ENCODE measurements at places on chromosomes 2 and 18.
A peak's percentile ranks its signal among the peaks of the same experiment; 100 is the strongest.

- DNase-seq = no peak
Measured at GRCh38 chr2:88429929-88430328, 22.6 kb downstream of the FOXI3 start.

GRCh38 chr2:171479154-171479814, 43.0 kb upstream of the CYBRD1 start:
- no peak for DNase-seq

DNA sequence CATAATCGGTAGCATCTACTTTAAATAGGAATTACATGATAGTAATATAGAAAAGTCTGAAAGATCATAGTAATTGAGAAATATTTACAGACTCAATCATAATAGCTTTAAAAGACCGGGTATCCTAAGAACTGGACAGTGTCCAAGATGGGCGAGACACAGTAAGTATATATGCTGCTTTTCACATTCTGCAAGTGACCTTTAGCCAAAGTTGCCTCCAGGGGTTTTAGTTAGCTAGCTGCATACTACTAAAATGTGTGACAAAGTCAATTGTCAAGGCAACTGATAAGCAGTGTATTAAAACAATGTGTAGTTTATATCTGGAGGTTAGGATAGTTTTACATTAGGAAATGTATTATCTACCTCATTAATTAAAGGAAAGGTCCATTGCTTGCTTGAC, 24.6 kb downstream of the CD302 start:
- no peak for DNase-seq

DNA sequence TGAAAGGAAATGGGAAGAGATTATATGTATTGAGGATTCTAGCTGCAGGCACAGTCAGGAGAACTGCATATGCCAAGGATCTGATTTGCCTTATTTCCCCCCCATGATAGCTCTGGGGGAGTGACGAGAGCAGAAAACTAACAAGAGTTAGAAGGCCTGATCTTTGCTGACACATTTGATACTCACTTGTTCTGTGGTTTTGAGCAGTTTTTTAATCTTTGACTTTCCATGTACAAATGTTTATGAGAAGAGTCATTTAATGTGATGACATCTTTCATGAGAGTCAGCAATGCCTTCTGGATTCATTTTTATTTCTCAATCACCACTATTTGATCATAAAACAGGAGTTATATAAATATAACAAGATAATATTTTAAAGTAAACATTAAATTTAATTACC, 12.7 kb upstream of the SERPINB7 start:
- no peak for DNase-seq

- no peak for DNase-seq
Measured at GRCh38 chr2:55827855-55828254, 95.7 kb downstream of the EFEMP1 start.

GRCh38 chr2:128497461-128497860, 178.8 kb upstream of the HS6ST1 start:
- no peak for DNase-seq

GRCh38 chr2:74427551-74427950, 6.0 kb downstream of the WDR54 start:
- DNase-seq = no peak

DNA sequence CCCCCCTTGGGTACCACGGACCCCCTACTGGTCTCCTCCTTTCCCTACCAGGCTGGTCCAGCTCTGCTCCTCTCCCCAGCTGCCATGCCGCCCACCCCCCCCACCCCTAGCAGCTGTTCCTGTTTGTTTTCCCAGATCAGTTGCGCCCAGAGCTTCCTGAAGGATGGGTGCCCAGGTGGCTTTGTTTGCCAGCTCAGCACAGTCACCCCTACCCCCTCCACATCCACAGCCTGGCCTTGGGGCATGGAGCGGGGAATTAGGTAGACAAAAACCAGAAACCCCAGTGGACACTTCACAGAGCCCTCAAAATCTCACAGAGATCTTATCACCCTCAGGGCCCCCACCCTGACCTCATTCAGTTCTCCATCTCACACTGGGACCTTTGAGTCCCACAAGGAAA, 3.7 kb upstream of the CRYBA2 start:
- DNase-seq = no peak

- DNase-seq = no peak
Measured at GRCh38 chr2:227460833-227461232, 11.1 kb upstream of the AGFG1 start.

DNA sequence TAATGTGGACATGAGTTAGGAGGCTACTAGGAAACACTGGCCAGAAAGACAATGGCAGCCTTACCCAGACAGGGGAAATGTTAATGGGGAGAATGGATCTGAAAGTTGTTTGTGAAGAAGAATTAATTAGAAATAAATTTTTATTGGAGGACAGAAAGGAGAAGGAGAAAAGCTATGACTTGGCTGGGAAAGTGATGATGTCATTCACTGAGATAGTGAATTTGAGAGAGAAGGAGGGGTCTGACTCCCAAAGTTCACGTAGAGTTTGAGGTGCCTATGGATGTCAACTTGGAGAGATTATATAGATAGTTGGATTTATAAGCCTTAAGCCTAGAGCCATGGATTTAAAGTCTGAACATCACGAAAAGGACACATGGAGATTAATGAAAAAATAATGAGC, 144.6 kb upstream of the ZNF521 start:
- no peak for DNase-seq

GRCh38 chr2:207149249-207150213, 16.2 kb downstream of the KLF7 start:
- no peak for DNase-seq

DNA sequence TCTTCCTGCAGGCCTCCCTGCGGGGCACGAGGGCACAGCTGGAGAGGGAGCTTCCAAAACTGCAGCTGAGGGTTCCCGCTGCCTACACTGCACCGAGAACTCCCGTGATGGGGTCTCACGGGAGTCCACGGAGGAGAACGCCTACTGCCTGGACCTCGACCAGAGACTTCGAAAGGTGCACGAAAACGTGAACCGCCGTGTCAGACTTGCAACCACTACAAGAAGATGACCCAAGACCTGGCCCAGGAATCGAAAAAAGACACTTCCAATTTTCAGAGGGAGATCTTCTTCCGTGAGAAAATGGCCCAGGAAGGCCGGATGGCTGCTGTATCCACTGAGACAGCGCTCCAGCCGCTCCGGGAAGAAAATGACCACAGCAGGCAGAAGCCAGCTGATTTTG, 52.9 kb upstream of the TXNDC2 start:
- DNase-seq = no peak

GRCh38 chr2:173472112-173472511, 117.4 kb downstream of the CDCA7 start:
- DNase-seq = no peak

- no peak for DNase-seq
Measured at GRCh38 chr2:166463640-166464039, 30.4 kb downstream of the SCN7A start.

GRCh38 chr18:34807106-34807796, 97.2 kb downstream of the DTNA start:
- DNase-seq = no peak

- no peak for DNase-seq
Measured at GRCh38 chr2:231228223-231228622, 29.8 kb downstream of the ARMC9 start.

- no peak for DNase-seq
Measured at GRCh38 chr2:119190321-119191111, 32.0 kb upstream of the C1QL2 start.

GRCh38 chr2:241904011-241904718, 34.6 kb downstream of the RTP5 start:
- DNase-seq = no peak

DNA sequence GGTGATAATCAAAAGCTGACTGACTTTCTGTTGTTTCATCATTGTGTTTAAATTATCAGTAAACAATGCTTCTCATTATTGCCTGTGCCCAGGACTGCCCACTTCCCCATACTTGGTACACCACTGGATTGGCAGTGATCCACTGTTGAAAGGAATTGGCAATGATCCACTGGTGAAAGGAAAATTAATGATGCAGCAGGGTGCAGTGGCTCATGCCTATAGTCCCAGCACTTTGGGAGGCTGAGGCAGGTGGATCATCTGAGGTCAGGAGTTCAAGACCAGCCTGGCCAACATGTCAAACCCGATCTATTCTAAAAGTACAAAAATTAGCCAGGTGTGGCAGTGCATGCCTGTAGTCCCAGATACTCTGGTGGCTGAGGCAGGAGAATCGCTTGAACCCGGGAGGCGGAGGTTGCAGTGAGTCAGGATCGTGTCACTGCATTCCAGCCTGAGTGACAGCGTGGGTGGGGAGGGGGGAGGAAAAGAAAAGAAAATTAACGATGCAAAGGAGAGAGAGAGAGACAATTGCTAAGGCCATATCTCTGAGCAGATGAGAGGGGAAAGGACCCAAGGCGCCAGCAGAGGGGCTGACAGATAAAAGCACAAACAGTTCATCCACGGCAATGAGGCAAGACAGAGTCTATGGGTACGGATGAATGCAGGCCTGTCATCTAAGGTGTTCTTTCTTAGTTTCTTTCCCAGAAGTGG, 10.2 kb upstream of the GTF2A1L start:
- no peak for DNase-seq

GRCh38 chr18:9775178-9775577, 67.1 kb downstream of the RAB31 start:
- no peak for DNase-seq

- no peak for DNase-seq
Measured at GRCh38 chr2:232611559-232612218, 21.7 kb upstream of the EFHD1 start.

DNA sequence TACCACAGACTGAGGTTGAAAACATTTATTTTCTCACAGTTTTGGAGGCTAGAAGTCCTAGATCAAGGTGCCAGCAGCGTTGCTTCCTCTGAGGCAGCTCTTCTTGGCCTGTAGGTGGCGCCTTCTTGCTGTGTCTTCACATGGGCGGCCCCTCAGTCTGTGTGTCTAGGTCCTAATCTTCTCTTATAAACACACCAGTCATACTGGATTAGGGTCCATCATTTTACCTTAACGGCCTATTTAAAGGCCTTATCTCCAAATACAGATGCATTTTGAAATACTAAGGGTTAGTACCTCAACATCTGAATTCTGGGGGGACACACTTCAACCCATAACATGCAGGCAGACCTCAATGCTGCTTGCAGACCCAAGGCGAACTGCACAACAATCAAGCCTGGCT, 4.4 kb upstream of the RMC1 start:
- no peak for DNase-seq

DNA sequence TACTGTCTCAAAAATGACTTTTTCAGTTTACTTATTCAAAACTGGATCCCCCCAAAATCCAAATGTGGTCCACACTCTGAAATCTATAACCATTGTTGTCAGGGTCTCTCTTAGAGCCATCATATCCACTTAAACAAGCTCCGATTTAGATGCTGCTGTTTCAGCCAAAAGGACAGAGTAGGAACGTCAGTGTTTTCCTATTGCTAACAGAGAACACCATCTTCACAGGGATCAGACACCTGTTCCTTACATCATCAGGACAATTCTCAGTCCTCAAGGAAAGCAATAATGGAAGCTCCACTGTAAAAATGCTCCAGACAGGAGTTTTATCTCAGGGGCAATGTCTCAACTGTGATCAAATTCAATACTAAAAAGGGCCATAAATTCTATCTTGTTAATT, 155.4 kb downstream of the STK39 start:
- no peak for DNase-seq

GRCh38 chr2:240143801-240144648, 3.6 kb upstream of the OTOS start:
- no peak for DNase-seq

GRCh38 chr2:145166731-145167302, 646.9 kb upstream of the ZEB2 start:
- no peak for DNase-seq

- no peak for DNase-seq
Measured at GRCh38 chr2:153811516-153811915, 60.2 kb upstream of the GALNT13 start.

GRCh38 chr2:185919155-185919554, 180.6 kb downstream of the FSIP2 start:
- DNase-seq = no peak

DNA sequence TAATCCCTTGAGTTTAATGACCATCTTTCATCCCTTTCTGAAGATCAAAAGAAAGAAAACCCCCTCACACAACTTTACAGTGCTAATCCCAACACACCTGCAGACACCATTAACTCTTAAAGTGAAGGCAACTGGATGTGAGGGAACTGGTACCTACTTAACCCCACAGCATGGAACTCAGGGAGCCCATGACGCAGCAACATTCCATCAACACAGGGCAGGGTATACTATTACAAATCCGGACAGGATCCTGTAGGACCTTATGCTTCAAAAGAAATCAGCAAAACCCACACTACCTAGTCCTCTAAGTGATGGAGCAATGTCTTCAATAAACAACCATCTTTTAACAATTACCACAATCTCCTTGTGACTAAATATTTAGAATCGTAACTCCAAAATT, 78.6 kb downstream of the FARSB start:
- no peak for DNase-seq

- DNase-seq = no peak
Measured at GRCh38 chr2:154670083-154670482, 28.4 kb upstream of the KCNJ3 start.

DNA sequence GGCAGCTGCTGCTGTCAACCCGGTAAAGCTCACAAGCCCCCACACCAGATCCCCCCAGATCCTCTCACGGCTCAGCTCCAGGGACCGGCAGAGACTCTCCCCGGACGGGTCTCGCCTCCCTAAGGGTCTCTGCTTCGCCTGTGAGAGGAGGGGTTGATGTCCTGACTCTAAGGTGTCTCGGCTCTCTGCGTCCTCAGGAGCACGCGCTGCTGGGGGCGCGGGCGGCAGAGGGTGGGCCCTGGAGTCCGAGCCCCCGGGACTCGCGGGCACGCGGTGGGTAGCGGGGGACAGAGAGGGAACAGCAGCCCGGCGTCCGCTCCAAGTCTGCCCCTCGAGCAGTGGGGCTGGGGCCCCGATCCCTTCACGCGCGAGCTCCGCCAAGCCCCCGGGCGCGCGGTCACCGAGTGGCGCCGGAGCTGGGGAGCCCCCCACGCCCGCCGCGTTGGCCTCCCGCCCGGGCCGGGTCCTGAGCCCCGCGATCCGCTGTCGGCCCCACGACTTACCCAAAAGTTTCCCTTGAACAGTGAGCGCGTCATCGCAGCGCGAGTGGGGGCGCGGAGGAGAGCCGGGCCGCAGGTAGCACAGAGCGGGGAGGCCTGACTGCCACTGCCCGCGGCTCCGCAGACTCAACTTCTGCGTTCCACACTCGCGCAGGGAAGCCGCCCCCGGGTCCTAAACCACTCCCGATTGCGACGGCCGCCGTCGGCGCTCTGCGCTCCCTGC, at the start of gene PSTPIP2:
Gene PSTPIP2, minus strand, starts transcription at position 608 of the 723 bp plus-strand sequence. Its CDS starts 72 bp downstream, at position 536.
- peak; percentile 5 for DNase-seq

- DNase-seq = no peak
Measured at GRCh38 chr2:222000326-222000725, 298.5 kb downstream of the PAX3 start.

DNA sequence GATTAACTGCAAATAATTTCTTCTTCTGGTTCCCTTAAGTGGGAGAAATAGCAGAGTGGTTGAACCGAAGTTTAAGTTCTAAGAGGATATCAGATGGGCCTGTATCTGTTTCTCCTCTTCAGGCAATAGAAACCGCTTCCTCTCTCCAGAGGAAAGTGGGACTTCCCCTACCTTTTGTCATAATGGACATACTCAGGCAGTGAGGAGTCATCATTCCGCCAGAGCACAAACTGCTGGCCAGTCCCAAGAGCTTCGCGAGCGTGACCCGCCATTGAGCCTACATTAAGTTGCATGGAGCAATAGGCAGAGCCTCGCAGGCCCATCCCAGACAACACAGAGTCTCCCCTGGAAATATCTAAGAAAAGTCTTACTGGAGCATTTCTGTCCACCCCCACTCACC, 158.9 kb downstream of the LDLRAD4 start:
- no peak for DNase-seq
